CD8-positive, alpha-beta memory T cell (primary cell): ENCODE measurements at places on chromosomes 7 and 10.

DNA sequence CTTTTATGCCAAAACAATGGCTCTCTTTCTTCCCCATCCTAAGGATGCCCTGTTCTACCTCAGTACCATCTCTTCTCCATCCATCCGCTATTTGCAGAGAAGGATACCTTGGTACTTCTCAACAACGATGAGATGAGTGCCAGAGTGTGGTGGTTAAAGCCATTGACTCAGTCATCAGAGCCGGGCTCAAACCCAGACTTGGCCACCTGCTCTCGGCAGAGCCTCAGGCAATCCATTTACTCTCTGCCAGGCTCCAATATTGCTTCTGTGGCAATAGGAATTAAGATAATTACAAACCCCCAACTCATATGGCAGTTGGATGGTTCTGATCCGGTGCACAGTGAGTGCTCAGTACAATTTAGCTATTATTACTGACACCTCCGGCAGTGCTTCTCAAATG is 121.3 kb downstream of the PRLHR start:
- no peak for DNase-seq

DNA sequence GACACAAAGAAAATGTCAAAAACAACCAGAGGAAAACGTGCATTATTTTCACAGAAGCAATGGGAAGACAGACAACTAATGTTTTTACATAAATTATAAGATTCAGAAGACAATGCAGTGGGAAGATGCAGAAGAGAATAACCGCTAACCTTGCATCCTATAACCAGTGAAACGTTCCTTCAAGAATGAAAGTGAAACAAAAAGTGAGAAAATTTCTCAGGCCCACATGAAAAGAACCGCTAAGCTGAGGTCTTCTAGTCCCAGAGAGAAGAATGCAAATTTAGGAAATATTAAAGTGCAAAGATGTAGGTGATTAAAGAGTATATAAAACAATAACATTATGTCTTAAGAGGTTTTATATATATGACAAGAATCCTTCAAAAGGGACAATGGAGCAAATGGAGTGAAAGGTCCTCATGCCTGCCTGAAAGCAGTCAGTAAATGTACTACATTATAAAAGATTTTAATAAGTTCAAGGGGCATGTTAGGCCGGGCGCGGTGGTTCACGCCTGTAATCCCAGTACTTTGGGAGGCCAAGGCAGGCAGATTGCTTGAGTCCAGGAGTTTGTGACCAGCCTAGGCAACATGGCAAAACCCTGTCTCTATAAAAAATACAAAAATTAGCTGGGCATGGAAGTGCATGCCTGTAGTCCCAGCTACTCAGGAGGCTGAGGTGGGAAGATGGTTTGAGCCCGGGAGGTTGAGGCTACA is 43.1 kb upstream of the DDC start:
- peak; percentile 54 for DNase-seq

DNA sequence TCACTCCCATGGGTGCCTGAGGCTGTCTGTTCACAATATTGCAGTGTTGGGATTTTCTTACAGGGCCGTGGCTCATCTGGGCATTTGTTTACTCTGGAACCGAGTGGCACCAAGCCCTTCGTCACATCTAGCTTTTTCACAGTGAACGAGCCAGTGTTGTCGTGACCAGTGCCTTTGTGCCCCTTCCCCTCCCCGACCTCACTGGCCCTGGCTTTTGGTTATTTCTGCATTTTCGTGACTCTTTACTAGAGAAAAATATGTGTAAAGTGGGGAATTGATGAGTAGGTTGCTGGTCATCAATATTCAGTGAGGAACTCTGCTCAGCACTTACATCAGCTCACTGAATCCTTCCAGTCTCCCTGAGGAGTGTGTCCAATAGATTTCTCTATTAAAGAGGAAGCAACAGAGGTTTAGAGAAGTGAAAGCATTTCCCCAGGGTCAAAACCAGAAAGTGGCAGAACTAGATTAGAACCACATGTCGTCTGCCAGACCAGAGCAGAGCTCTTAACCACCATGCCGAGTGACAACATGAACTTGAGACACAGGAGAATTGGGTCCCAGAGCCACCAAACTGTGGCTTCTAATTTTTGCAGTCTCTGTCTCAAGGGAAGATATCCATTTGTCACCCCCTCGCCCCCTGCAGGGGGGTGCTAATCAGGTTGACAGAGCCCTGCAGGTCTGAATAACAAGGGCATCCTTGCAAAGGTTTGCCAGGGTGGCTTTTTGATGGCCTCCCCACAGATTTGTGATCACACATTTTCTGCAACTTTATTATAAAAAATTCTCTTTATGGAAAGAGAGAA is 125.3 kb downstream of the CHN2 start:
- DNase-seq: no peak

GRCh38 chr7:98653601-98654310 is 36.7 kb downstream of the NPTX2 start:
- DNase-seq: no peak

DNA sequence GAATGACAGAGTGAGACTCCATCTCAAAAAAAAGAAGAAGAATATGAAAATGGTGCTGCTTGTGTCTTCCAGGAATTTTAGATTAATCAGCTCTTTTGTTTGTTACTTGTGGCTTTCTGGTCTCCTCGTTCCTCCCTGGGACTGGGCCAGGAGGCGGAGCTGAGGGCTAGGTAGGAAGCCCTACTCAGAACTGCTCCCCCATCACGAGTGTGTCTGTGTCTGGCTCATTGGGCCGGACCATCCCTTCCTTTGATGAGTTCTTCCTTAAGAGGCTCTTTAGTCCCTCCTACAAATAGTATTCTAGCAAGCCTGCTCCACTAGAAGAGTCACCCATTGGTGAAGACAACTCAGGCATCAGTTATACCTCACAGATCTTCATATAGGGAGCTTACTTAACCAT is 56.8 kb upstream of the YAE1 start:
- no peak for DNase-seq

DNA sequence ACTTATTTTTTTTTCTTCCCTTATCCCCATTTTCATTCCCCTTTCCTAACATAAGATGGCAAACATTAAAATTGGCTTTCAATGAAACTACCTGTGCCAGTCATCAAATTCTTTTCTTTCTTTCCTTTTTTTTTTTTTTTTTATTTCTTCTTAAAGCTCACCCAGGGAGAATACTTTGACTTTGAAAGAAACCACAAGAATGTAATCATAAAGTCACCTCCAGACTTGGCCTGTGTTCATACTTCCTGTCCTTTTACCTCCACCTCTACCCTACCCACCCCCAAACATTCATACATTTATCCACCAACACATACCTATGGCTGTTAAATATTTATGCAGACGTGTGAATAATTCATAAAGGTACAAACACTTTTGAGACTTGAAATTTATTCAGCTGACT is 254.6 kb downstream of the SLC25A13 start:
- DNase-seq: no peak

GRCh38 chr10:121428867-121429266 is 169.4 kb downstream of the FGFR2 start:
- no peak for DNase-seq

DNA sequence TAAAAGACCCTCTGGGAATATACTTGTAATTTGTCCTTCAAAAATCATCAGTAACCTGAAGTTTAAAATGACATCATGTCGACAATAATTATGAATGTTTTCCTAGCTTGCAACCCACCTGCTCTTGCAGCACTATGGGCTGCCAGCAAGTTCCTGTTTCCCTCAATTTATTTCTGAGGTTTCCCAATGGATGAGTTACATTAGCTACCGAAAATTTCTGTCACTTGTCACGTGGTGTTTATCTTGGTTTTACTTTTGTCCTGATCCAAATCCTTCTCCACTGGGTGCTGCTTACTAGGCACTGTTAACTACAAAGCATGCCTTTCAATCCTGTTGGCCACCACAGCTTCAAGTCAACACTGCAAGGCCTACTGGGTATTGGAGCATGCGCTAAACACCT is 31.5 kb downstream of the GIMAP8 start:
- DNase-seq: no peak
